Ovary (tissue), 10 donors: ENCODE measurements at places on chromosomes 2 and 18.

DNA sequence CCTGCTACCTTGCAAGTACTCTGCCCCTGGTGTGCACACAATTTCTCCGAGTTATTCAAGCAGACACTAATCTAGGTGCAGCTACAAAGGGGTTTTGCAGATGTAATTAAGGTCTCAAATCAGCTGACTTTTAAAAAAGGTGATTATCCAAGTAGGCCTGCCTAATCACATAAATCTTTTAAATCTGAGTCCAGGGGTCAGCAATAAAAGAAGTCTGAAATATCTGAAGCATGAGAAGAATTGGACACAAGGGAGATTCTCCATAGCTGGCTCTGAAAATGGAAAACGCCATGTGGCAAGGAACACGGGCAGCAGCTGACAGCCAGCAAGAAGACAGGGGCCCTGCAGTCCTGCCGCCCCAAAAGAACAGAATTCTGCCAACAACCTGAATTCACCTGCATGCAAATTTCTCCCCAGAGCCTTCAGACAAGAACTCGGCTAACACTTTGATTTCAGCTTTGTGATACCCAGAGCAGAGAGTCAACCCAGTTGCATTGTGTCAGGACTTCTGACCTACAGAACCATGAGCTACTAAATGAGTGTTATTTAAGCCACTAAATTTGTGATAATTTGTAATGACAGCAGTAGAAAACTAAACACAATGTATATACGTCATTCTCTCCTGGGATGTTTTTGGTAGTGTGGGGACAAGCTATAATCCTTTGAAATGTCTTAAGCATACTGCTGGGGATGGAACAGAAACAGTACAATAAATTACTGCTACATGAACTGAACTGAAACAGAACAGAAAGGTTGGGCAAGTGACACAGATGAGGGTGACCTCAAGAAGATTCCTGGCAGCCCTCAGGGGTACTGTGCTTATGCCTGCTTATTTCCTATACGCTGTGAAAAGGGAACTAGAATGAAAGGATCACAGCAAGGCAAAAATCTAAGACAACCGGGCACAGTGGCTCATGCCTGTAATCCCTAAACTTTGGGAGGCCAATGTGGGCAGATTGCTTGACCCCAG lies 3.2 kb downstream of the INO80C start:
- no peak for DNase-seq

DNA sequence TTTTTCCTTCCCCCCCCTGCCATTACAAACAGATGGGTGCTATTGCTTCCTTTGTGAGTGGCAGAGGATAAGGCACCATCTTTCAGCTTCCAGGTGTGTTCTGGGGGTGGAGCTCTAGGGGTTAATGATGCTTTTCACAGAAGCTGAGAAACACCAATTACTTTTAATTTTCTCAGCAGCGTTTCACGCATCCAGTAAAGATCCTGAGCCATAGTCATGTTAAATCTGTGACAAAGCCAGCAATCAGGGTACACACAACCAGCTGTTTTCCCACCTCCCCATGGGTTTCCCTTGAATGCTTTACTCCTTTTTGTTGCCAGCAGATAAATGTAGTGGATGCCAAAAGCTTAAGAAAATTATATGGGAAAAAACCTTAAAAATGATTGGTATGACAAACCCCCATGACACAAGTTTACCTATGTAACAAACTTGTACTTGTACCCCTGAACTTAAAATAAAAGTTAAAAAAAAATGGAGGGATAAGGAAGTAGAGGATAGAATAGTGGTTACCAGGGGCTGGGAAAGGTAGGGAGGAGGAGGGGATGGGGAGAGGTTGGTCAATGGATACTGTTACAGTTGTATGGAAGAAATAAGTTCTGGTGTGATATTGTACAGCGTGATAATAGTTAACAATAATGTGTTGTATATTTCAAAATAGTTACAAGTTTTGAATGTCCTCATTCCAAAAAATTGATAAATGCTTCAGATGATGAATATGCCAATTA lies 70.0 kb downstream of the ACOXL start:
- DNase-seq: no peak

DNA sequence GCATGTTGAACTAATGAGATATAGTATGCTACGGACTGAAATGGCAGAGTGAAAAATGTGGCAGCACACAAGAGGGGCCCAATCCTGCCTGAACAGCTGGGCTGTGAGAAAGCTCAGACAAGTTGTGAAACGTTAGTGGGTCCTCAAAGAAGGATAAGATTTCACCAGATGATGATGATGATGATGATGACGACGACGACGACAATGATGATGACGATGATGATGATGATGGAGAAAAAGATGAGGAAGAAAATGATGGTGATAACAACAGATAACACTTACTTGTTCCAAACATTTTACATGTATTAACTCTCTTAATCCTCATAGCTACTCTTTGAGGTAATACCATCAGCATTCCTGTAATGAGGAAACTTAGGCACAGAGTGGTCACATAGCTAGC lies 94.2 kb downstream of the WDPCP start:
- no peak for DNase-seq

- no peak for DNase-seq
These were observed 85.0 kb upstream of the PPP1CB start for GRCh38 chr2:28666496-28667184.

DNA sequence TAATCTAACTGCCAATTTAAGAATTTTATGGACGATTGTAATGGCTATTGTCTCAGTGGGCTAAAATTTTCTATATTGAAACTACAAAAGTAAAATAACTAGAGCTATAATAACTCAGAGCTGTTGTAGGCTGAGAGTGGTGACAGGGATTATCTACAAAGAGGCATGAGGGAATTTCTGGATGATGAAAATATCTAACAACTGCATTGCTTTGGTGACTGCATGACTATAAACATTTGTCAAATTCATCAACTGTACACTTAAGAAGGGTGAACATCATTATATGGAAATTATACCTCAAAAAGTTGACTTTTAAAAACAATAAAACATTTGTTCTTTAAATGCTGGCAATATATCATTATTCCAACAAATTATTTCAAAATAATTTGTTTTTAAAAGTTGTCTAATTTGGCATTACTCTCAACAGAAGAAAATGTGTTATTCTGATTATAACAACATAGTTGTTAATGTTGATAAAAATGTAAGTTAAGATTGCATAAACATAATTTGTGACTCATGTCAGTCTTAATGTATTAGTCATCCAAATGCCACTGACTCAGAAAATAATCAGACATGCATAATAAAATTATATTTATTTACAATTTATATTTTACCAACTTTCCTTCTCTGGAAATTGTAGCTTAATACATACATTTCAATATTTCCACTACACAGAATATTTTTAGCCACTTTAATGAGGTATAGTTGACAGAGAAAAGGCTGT lies 865.1 kb upstream of the VRK2 start:
- DNase-seq: no peak

GRCh38 chr2:72936660-72937355 lies 19.5 kb downstream of the EMX1 start:
- DNase-seq: no peak

- DNase-seq: no peak
These were observed 41.9 kb downstream of the LRRFIP1 start for GRCh38 chr2:237669283-237669627.

GRCh38 chr2:235937936-235938335 lies 230.2 kb downstream of the GBX2 start:
- DNase-seq: no peak

DNA sequence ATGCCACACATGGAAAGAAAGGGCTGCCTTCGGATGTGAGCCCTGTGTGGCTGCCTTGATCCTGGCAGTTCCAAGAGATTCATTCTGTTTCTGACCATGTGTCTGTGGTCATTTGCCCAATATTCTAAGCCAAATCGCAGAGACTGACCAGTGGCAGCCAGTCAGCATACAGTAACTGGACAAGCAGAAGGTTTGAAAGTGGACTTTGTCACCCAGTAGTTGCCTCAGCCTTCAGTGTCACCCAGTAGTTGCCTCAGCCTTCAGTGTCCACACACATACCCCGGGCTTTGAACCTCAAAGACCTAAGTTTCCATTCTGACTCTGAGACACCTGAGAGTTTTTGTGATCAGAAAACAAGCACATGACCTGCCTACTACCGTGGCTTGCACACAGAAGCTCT lies 5.0 kb downstream of the RFX8 start:
- DNase-seq: no peak

- DNase-seq: peak; percentile 51
These were observed 17.3 kb downstream of the BIN1 start for GRCh38 chr2:127089478-127090235.

- DNase-seq: peak; percentile 26
These were observed 19.2 kb upstream of the TMEM177 start for GRCh38 chr2:119659601-119660342.

DNA sequence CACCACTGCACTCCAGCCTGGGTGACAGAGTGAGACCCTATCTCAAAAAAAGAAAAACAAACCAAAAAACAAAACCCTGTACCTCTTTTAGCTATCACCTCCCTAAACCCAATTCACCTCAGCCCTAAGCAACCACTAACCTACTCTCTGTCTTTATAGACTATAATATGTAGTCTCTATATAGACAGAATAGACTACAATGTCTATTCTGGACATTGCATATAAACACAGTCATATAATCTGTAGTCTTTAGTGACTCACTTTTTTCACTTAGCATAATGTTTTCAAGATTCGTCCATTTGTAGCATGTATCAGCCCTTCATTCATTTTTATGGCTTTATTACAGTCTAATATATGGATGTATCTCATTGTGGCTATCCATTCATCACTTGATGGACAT lies 37.2 kb upstream of the MRPL33 start:
- DNase-seq: no peak

- no peak for DNase-seq
These were observed 37.3 kb upstream of the ZNF512 start for GRCh38 chr2:27545348-27546141.

- DNase-seq: no peak
These were observed 3.7 kb downstream of the IL1RL2 start for GRCh38 chr2:102190430-102191107.

DNA sequence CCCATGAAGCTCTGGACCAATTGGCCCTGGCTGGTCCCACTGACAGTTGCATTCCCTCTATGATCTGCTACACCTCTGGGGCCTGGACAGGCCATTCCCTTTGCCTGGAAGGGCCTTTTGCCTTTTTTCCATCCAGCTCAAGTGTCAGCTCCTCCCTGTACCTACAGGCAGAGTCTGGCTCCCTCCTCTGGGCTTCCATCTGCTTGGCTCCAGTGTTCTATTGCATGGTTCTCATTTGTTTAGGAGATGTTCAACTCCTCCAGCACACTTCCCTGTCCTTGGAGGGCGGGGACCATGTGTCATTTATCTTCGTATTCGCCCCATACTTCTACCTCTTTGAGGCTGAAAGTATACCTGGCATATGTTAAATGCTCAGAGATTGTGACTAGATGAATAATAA lies 61.1 kb downstream of the PRKCE start:
- no peak for DNase-seq

- DNase-seq: no peak
These were observed 163.5 kb upstream of the FBXO11 start for GRCh38 chr2:48069769-48070168.

DNA sequence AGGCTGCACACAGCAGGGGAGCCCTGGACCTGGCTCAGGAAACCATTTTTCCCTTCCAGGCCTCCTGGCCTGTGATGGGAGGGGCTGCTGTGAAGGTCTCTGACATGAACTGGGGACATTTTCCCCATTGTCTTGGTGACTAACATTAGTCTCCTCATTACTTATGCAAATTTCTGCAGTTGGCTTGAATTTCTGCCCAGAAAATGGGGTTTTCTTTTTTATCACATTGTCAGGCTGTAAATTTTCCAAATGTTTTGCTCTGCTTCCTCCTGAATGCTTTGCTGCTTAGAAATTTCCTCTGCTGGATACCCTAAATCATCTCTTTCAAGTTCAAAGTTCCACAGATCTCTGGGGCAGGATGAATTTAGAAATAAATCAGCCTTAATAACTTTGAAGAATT lies 78.2 kb downstream of the EHBP1 start:
- no peak for DNase-seq

DNA sequence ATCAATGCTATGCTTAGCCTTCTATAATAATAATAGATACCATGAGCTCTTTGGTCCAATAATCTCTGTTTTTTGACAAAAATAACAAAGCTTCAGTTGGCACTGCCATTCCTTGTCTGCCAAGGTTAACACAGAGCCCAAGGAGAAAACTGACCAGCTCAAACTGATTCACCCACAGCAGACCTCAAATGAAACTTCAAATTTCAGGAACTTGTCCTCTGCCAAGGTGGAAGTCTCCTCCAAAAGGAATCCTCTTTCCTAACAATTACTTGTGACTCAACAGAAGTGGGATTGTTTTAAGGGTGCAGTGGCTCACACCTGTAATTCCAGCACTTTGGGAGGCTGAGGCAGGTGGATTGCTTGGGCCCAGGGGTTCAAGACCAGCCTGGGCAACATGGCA lies 12.1 kb downstream of the AAK1 start:
- no peak for DNase-seq
